Central memory CD4-positive, alpha-beta T cell (primary cell): ENCODE measurements at places on chromosomes 1 and 21.

DNA sequence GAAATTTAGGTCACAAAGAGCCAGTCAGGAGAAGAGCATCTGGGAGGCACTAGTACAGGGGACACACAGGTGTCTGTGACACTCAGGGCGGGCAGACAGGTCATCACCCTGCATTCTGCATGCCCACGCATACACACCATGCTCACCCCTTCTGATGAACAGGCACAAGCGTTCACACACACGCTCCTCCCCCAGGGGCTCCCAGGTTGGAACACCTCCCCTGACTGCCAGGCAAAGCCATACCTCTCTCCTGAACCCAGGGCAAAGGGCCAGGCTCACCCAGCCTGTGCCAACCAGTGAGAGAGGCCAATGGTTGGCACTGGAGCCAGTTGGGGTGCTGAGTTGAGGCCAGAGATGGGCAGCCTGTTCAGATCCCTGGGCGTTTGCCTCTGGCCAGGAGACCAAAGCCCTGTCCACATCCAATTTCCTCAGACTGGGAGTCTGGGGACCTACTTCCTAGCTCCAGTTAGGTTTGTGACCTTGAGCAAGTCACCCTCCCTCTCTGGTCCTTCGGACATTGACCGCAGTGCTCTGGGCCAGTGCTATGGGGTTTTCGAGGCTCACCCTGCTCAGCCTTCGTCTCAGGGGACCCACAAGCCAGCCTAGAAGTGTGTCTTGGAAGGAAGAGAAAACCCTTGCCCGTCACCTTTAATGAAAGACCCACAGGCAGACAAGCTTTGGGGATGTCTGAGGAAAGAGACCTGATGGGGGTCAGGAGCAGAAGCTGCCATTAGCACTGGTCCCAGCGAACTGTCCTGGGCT lies 5.8 kb upstream of the LAD1 start:
- no peak for DNase-seq

DNA sequence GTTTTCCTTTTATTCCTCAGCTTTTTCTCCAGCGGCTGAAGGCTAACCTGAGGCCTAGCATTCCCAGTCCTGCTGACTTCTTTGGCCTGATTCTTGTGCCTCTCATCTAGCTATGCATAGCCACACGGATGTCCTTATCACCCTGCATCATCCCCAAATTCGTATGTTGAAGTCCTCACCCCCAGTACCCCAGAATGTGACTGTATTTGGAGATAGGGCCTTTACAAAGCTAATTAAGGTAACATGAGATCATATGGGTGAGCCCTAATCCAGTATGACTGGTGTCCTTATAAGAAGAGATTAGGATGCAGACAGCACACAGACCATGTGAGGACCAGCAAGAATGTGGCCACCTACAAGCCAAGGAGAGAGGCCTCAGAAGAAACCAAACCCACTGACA lies 44.6 kb downstream of the CDCP2 start:
- no peak for DNase-seq

GRCh38 chr1:197618061-197618460 lies 157.2 kb downstream of the DENND1B start:
- DNase-seq = no peak

DNA sequence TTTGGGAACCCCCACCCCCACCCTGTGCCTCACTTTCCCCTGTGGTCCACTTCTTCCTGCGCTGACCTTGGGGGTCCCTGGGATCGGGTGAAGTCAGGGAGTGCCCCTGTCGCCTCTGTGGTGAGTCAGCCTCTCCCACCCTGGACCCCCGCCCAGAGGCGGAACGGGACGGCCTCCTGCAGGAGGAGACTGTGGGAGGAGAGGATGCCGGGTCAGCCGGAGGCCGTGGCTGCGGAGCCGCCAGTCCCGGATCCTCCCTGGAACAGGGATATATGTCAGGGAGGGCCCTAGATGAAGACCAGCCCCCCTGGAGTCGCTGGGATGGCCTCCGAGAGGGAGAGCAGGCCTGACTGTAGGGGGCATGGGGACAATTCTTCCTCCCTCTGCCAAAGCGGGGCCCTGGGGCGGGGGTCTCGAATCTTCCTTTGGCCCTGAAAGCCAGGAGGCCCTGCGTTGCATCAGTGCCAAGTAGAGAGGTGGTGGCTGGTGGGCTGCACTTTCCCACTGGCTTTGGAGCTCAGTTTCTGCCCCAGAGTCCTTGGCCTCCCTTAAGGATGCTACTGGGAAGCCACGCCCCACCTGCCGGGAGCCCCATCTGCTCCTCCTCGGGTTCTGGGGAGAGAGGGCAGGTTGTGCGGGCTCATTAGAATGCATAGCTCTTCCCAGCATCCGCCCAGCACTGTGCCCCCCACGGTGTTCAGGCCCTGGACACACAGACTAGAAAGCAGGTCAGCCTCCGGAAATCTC lies 930 bp downstream of the ARHGEF10L start:
- DNase-seq = no peak

GRCh38 chr1:7406641-7407543 lies 364.2 kb upstream of the VAMP3 start:
- DNase-seq = no peak

DNA sequence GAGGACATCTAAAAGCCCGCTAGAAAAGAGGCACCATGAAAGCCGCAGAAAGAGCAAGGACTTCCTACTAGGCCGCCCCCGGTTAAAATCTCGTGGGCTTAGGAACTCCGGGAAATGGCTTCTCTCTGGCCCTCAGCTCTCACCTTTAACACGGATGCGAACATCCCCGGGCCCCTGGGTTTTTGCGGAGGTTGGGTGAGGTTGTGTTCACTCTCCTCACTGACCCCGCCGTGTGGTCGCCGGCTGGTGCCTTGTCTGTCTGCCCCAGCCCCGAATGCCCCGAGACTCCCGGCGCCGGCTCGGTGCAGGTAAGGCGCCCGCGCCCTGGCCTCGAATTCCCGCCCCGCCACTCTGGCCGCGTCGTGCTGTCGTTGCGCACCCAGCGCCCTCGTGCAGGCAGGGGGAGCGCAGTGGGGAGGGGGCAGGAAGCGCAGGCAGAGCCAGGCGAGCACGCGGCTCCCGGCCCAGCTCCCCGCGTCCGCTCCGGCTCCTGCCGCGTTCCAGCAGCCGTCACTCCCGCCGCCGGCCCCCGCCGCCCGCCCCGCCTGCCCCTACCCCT lies at the start of gene SHISAL2A:
Gene SHISAL2A, plus strand, starts transcription at position 437 of the 559 bp plus-strand sequence. CDS start 326 bp downstream, outside the sequence.
- peak; percentile 76 for DNase-seq

DNA sequence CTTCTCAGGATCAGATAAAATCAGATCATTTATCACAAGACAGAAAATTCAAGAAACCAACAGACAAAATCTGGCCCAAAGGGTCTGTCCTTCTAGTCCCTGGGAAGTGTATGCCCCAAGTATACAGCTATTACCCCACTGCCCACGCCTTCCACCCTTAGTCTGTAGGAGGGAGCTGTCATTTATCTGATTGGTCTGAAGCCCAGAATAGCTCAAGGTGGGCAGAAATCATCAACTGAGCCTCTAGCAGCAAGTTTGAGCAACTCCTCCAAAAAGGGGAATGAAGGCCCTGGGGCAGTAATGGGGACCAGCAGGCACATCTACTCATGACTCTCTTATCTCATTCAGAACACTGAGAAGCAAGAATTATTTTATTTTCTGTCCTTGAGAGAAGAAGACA lies 126.9 kb downstream of the MATN1 start:
- DNase-seq = no peak

GRCh38 chr1:147252540-147252939 lies 10.1 kb downstream of the CHD1L start:
- DNase-seq = no peak

- DNase-seq = no peak
Measured at GRCh38 chr1:173954179-173954578, 37.1 kb upstream of the SERPINC1 start.

DNA sequence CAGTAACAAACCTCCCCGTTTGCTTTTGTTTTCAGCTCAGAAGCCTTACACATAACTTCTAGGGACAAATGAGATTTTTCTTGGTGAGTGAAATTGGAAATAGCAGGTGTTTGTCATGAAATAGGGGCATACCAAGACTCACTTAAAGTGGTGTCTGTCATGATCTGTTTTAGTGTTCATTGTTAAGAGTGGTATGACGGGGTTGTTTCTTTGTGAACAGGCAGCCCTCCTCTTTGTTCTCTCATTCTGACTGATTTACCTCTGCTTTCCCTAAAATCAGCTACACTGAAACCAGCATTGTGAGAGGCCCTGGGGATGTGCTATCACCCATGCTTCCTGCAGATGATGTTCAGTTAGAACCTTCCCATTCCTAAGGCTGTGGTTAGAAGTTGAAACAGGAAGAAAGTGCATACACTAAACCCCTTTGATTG lies 2.5 kb upstream of the ERO1B start:
- peak; percentile 7 for DNase-seq

GRCh38 chr1:16092923-16093511 lies 19.6 kb upstream of the FAM131C start:
- DNase-seq = no peak

GRCh38 chr21:40257342-40257741 lies 390.1 kb downstream of the PCP4 start:
- DNase-seq = no peak

- DNase-seq = no peak
Measured at GRCh38 chr1:56774067-56774609, 45.1 kb downstream of the FYB2 start.

- DNase-seq = no peak
Measured at GRCh38 chr1:230307213-230307612, 118.9 kb downstream of the PGBD5 start.

DNA sequence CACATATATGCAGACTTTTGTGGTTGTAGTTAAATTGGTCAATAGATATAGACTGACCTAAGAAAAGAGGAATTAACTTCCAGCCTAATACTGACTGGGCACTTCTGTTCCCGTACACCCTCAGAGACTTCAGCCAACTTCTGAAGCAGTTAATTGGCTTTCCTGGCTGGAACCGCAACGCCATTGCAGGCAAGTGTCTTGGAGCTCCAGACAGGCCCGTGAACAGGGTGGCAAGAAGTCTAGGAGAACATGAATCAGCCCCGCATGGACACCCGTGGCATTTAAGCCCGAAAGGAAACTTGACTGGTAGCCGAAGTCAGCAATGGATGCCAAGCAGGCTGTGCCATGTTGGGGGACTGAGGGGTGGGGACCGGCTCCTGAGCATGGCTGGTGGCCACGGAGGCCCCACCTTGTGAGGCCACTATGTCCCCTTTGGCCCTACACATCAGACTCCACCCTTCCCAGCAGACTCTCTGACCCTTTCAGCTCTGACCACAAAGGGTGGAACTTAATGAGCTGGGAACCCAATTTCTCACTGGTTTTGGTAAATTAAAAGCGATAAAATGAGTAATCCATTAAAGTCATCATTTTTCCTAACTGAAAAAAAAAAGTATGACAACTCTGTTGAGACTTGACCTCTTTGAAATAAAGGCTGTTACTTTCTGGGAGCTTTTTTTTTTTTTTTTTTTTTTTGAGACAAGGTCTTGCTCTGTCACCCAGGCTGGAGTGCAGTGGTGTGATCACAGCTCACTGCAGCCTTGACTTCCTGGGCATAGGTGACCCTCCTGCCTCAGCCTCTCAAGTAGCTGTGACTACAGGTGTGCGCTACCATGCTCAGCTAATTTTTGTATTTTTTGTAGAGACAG lies 54.1 kb downstream of the RUNX1 start:
- DNase-seq = no peak

- no peak for DNase-seq
Measured at GRCh38 chr1:91697861-91698260, 188.1 kb downstream of the TGFBR3 start.

- DNase-seq = no peak
Measured at GRCh38 chr1:118039170-118039569, 109.6 kb downstream of the WDR3 start.

DNA sequence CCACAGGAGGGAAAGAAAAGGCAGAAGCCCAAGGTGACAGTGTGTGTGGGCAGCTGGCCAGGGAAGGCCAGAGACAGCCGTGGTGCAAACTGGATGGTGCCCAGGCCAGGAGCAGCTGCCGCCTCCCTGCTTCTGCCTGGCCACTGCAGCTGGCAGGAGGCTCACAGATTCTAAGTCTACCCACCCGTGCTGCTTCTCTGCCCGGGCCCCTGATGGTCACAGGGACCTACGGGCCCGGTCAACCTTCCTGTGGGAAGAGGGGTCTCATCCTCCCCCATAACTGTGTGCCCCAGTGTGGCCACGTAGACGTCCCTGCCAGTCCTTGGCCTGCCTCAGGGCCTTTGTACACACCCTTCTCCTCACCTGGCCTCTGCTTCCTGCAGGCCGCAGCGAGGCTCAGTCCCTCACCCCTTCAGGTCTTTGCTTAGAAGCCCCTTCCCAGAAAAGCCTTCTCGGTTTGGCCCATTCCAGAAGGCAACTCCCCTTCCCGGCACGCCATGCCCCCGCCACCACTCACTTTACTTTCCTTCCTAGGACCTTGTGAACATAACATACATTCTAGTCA lies 192.6 kb upstream of the AJAP1 start:
- no peak for DNase-seq

- no peak for DNase-seq
Measured at GRCh38 chr21:45894906-45895777, 86.4 kb upstream of the COL6A1 start.

- DNase-seq = no peak
Measured at GRCh38 chr1:175062339-175062738, 5.3 kb upstream of the TNN start.

DNA sequence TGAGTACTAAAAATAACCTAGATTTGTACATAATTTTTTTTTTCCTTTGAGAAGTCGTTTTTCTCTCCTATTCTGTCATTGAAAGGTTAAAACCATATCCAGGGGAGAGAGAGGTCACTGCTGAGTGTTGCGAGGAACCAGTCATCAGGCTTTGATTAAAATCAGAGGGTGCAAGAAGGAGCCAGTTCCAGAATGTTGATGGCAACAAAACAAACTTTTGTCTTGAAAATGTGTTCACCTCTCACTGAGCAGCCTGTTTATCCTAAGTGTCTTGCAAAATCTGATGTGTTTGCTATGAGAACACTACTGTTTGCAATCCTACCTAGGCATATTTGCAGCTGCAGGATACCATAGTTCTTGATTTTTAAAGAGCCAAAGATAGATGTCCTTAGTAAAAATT lies 25.9 kb downstream of the PTGFR start:
- DNase-seq = no peak

DNA sequence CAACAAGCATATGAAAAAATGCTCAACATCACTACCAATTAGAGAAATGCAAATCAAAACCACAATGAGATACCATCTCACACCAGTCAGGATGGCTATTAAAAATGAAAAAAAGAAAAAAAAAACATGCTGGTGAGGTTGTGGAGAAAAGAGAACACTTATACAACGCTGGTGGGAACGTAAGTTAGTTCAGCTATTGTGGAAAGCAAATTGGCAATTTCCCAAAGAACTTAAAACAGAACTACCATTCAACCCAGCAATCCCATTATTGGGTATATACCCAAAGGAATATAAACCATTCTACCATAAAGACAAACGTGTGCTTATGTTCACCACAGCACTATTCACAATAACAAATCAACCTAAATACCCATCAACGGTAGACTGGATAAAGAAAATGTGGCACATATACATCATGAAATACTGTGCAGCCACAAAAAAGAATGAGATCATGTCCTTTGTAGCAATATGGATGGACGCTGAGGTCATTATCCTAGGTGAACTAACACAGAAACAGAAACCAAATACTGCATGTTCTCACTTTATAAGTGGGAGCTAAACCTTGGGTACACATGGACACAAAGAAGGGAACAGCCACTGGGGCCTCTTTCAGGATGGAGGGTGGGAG lies 49.5 kb downstream of the LYST start:
- no peak for DNase-seq
